ENCODE measurements at places on chromosomes 5 and 9.

GRCh38 chr5:111234125-111234524 lies 9.9 kb downstream of the CAMK4 start:
- no peak for DNase-seq

- DNase-seq = no peak
Observed at GRCh38 chr9:71975833-71976232, 64.4 kb downstream of the C9orf85 start.

- DNase-seq = peak; percentile 27
Observed at GRCh38 chr9:86434039-86434726, 80.0 kb upstream of the TUT7 start.

DNA sequence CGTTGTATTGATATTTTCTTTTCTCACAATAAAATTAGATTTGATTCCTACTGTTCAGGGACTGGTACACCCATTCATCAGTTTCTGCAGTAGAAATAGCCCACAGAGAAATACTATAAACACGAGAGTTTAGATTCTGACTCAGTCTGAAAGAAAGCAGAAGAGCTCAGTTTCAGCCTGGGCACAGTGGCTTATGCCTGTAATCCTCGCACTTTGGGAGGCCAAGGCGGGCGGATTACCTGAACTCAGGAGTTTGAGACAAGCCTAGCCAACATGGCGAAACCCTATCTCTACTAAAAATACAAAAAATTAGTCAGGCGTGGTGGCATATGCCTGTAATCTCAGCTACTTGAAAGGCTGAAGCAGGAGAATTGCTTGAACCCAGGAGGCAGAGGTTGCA lies 8.6 kb downstream of the ITK start:
- DNase-seq = no peak

DNA sequence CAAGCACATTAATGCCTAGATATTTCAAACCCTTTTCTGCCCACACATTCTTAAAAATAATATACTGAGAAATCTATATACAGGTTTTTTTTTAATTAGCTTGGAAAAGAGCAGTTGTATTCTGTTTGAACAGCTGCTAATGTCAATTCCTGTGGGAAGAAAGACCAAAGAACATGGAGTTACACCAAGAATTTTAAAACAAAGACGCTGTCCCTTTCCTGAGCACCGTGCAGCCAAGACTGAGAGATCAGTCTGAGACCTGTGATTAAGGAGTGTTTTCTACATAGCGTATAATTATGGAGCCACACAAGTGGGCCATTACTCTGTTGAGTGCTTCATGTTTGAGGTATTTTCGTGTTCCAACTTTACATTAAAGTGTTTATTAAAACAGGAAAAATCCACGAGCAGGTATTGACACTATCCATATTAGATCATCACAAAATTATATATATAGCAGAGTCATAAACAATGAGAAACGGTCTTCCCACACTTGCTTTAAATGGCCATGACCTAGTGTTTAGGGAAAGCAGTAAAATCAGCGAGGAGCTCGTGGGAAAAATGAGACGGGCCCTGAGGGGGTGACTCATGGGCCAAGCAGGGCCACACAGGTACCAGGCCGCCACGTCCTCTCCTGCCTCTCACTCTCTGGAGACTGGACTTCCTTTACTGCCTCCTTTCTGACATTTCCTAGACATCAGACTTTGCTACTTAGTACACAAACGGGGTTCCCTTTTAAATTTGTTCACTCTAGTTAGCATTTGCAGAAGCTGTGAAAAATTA lies 153.1 kb upstream of the OTULINL start:
- DNase-seq = no peak

DNA sequence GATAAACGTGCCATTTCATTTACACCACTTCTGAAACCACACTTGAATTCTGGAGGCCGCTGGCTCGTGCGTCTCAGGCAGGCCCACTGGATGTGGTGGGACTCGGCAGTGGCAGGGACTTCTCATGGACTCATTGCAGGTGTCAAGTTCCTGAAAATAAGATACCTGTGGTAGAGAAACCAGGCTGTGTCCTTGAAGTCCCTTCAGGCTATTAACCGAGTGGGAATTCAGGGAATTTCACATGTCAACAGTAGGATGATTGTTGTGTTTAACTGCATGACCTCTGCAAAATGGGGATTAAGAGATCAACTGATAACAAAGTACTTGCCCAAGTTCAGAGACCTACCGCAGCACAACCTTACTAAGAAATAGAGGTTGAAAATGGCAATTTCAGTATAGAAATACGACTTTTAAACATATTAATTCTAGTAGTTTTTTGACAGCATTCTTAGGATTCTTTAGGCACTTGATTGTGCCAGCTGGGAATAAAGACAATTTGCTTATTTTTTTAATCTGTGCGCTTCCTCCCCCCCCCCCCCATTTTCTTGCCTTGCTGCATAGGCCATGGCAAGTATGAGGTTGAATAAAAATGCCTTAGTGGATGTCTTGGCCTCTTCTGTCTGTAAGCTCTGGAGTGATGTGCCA lies 26.8 kb downstream of the TRIP13 start:
- DNase-seq = no peak

DNA sequence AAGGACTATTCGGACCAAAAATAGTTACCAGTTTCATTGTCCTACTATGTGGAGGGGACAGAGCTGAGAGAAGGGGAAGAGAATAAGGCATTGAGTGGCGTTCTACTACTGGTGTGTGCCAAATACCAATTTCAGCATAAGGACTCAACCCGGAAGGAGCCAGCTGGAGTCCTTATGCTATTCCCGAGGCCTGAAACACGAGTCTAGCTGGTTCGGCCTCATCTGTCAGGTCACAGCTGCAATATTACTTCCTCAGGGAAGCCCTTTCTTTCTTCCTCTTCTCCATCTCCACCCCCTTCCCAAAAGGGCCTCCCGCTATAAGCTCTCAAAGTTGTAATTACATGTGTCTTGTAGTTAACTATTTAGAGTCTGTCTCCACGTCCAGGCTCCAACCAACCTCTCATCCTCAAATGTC lies 20.5 kb upstream of the FER start:
- peak; percentile 24 for DNase-seq

- DNase-seq = no peak
Observed at GRCh38 chr9:112569186-112569585, 82.6 kb downstream of the KIAA1958 start.

GRCh38 chr5:164357395-164358033 lies 852.1 kb downstream of the MAT2B start:
- DNase-seq = no peak

DNA sequence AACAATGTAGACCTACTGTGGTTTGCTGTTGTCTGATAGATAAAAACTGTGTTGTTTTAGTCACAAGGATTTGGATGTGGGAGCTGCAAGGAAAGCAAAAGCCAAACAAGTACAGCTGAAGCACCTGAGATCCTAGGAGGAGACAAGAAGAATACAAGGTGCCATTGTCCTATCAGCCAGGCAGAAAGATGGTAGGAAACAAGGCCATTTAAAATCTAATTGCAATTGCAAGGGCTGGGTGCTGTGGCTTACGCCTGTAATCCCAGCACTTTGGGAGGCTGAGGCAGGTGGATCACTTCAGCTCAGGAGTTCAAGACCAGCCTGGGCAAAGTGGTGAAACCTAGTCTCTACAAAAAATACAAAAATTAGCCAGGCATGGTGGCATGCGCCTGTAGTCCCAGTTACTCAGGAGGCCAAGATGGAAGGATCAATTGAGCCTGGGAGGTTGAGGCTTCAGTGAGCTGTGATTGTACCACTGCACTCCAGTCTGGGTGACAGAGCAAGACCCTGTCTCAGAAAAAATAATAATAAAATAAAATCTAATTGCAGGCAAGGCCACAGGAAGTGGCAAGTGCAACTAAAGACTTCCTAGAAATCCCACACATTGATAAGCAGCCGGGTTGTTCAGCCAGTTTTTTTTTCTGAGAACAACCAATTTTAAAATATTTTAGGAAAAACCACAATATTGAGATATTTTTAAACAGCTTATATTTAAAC lies 22.6 kb downstream of the DOCK8 start:
- no peak for DNase-seq
